ENCODE measurements at places on chromosomes 4 and X.
A peak's percentile ranks its signal among the peaks of the same experiment; 100 is the strongest.

DNA sequence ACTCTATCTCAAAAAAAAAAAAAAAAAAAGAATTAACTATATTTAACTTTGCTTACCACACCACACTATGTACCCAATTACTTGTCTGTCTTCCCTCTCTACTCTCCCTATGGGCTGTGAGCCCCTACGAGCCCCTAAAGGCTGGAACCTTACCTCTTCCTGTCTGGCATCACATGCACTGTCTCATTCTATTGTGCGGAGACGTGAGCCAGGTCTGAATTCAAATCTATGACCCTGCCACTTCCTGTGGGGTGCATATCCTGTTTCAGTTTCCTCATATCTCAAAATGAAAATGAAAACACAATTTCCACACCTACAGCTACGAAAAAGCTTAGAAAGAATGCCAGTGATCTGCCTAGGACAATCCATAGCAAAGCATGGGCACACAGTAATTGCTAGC is 42.9 kb upstream of the HS3ST1 start:
- DNase-seq, result no peak

GRCh38 chrX:9659571-9660195 is 106.0 kb downstream of the GPR143 start:
- no peak for DNase-seq

DNA sequence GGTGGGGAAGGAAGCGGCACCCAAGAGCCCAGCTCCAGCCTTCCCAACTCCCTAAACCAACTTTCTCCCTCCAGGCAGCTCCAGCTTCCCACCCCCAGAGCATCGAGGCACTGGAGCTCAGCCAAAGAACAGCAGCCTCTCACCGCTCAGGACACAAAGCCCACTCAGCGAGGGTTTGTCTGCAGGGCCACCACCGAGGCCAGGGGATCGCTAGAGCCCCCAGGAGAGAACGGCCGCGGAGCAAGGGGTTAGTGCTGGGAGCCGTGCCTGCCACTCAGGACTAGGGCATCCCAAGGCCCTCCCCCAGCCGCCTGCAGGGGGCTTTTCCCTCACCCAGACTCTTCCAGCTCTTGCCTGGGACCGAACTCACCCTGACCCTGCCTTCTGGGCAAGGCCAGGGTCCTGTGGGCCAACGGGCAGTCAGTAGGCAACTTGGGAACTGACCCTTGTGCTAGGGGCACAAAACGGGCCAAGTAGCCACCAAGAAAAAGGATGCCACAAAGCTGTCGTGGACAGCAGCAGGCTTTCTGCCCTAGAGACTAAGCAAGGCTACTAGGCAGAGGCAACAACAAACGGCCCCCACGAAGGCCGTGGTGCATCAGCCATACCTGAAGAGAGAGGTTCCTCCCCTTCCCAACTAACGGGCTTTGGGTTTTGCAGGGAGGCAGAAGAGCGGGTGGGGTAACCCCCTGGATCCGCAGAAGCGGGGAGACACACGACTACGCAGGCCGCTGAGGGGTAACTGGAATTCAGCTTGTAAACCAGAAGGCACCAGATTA is 2.3 kb downstream of the HCFC1 start:
- peak; percentile 43 for DNase-seq

GRCh38 chrX:120839491-120839890 is 36.2 kb downstream of the CT47B1 start:
- DNase-seq, result no peak

DNA sequence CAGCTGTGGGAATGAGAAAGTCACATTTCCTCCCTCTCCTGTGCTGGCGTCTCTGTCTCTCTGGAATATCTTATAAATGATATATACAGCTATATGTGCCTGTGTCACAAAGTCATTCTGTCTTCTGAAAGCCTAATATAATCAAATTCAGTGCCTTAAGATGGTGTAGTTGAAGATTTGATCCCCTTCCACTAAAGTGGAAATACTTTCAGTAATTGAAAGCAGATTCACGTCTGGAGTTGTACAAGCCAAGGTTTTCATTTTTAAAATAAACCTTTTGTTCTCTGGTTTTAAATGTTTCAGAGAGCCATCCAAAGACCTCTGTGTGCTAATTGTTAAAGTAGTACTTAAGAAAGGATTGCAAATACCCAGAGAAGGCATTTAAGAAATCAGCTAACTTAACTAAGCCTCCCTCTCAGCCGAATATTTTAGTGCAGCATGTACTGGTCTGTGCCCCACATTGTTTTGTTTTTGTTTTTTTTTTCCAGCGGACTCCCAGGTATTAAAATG is 206.8 kb downstream of the TENM3 start:
- peak; percentile 34 for DNase-seq

GRCh38 chr4:169803413-169803812 is 45.7 kb upstream of the HPF1 start:
- no peak for DNase-seq

DNA sequence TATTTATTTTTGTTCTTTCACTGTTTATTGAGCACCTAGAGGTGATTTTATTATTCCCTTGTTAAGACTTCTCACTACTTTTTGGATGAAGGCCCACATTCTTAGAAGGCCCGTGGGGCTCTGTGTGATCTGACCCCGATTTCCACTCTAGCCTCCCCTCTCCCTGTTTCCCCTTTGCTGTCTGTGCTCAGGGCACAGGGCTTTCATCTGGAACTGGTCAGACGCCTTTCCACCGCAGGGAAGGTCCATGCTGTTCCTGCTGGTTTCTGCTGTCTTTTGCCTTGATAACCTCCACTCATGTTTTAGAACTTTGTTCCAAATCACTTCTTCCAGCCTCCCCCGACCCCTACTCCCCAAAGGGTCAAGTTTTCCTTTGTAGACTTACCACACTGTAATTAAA is 31.3 kb upstream of the ANAPC4 start:
- DNase-seq, result no peak

All from retina (tissue), 1 donor.